Endothelial cell of umbilical vein (primary cell): ENCODE measurements at places on chromosomes 11 and 22. TPM values are rescaled to one million over a fixed set of nuclear protein-coding genes. Genes with fewer than 3 reads are reported as not detected.

IGLL1 gene
- not detected in 2 replicates for polyA plus RNA-seq

GLB1L3 gene
- not detected in 2 replicates for polyA plus RNA-seq

DNA sequence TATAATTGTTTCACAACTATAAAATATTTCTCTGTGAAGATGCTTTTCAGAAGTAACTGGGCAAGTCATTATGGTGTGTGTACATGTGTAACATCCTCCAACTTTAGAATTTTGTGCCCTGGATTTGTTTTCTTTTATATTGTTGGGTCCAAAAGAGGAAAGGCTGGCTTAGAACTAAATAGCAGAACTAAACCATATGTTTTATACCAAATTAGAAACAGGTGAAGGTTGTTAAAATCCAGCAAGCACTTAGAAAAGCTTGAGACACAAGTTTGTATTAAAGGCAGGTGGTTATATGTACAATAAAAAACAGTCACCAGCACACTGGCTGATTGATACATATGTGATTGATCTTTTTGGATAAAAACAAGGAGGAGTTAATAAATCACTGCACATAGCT is 158.5 kb downstream of the WNT11 start:
- no peak for DNase-seq

- no peak for DNase-seq
Measured at GRCh38 chr11:28140689-28141455, 32.7 kb downstream of the METTL15 start.

- DNase-seq: no peak
Measured at GRCh38 chr22:42306010-42306409, 35.6 kb upstream of the TCF20 start.

DNA sequence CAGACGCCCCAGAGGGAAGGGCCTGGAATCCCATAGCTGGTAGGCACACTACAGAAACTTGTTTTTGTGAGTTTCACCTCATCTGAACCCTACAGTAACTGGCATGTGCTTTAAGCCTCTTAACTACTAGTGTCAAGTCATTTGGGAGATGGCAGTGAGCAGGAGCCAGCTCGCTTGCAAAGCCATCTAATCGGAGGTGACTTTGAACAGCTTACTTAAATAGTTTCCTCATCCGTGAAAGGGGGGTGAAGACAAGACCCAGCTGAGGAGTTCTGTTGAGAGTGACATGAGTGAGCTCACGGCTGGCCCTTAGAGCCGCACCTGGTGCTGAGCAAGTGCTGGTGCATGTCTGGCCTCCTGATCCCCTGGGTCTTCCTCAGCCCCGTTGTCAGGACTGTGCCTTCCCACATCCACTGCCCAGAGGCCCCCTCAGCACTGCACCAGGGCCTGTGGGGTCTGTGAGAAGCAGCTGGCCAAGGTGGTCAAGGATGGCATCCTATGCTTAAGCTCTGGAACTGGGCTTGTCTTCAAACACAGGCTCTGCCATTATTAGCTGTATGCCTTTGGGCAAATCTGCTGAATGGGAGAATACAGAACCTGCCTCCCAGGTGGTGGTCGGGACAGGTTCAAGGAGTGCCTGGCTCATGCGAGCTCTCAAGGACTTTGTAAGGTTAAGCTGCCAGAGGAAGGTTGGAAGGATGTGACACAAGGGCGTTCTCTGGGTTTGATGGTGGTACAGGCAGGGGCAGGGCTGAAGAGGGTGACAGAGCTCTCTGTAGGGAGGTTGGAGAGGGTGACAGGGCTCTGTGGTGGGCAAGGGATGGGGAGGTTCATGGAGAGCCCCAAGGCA is 27.3 kb downstream of the INCENP start:
- no peak for DNase-seq

- peak; percentile 57 for DNase-seq
Measured at GRCh38 chr11:73143126-73143838, 1.2 kb upstream of the FCHSD2 start.

- peak; percentile 21 for DNase-seq
Measured at GRCh38 chr11:105092256-105093239, 47.0 kb downstream of the CARD18 start.

GRCh38 chr11:69352715-69353319 is 58.9 kb downstream of the MYEOV start:
- DNase-seq: peak; percentile 96

GRCh38 chr11:88115828-88116755 is 59.2 kb downstream of the RAB38 start:
- DNase-seq: no peak

DNA sequence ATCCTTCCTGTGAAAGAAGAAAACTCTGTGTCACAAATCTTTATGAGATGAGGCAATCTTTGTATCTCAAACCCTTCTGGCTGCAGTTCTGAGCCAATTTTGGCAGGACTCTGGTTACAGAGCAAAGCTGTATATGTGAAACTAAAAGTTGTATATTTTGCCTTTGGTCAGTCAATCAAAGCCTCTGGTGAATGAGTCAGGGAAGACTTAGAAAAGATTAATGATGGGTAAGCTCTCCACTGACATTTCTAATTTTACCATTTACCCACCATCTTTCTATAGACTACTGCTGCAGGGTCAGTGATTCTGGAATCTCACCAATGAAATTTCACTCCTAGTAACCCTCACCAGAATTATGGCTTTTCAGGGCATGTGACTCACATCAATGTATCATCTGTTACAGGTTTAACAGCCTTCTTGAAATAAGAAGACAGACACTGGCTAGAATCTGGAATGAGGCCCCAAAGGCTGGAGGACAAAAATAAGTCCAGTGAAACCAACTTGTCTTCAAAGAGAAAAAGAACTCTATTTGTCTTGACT is 43.3 kb downstream of the USP35 start:
- DNase-seq: no peak
